ENCODE measurements at places on chromosomes 1 and 21. TPM values are rescaled to one million over a fixed set of nuclear protein-coding genes. Genes with fewer than 3 reads are reported as not detected.

OR14K1 gene
- polyA plus RNA-seq = not detected

G0S2 gene
- 15.8 TPM for polyA plus RNA-seq

JAM2 gene
- 9.7 TPM for polyA plus RNA-seq

THEM5 gene
- polyA plus RNA-seq = 0.46 TPM

HSPA6 gene
- 0.70 TPM for polyA plus RNA-seq

PCP4 gene
- 10.2 TPM for polyA plus RNA-seq

HSD3B1 gene
- 0.49 TPM for polyA plus RNA-seq

SH2D1B gene
- polyA plus RNA-seq = 0.27 TPM

MPL gene
- polyA plus RNA-seq = 0.42 TPM

ELK4 gene
- 12.7 TPM for polyA plus RNA-seq

RBP7 gene
- polyA plus RNA-seq = 18.8 TPM

SERPINC1 gene
- polyA plus RNA-seq = not detected

ATP6V1G3 gene
- polyA plus RNA-seq = 3.2 TPM

FAM72C gene
- 2.7 TPM for polyA plus RNA-seq

HSPB7 gene
- 3.0 TPM for polyA plus RNA-seq

TP53BP2 gene
- polyA plus RNA-seq = 55.1 TPM

FCRLA gene
- polyA plus RNA-seq = 0.24 TPM

LCE1D gene
- not detected for polyA plus RNA-seq

RNU1-1 gene
- not detected for polyA plus RNA-seq

FCAMR gene
- 9.5 TPM for polyA plus RNA-seq

SHISAL2A gene
- polyA plus RNA-seq = 1.6 TPM

RAVER2 gene
- 30.5 TPM for polyA plus RNA-seq

MROH7 gene
- polyA plus RNA-seq = 16.0 TPM

ARHGEF11 gene
- polyA plus RNA-seq = 41.5 TPM

TMEM82 gene
- polyA plus RNA-seq = 5.2 TPM

IL24 gene
- polyA plus RNA-seq = 0.36 TPM

KCNK1 gene
- polyA plus RNA-seq = 6.5 TPM

GJA8 gene
- 0.46 TPM for polyA plus RNA-seq

OR2T33 gene
- polyA plus RNA-seq = not detected

IARS2 gene
- polyA plus RNA-seq = 90.1 TPM

KIF14 gene
- 6.0 TPM for polyA plus RNA-seq

CAPN9 gene
- polyA plus RNA-seq = 1.9 TPM

ALX3 gene
- not detected for polyA plus RNA-seq

CD5L gene
- not detected for polyA plus RNA-seq

DDAH1 gene
- 107 TPM for polyA plus RNA-seq

MTR gene
- polyA plus RNA-seq = 47.1 TPM

VCAM1 gene
- polyA plus RNA-seq = 29.0 TPM

GPR153 gene
- 7.0 TPM for polyA plus RNA-seq

OR2C3 gene
- 0.90 TPM for polyA plus RNA-seq

DNALI1 gene
- 80.4 TPM for polyA plus RNA-seq

S100A7 gene
- polyA plus RNA-seq = not detected

TFF1 gene
- not detected for polyA plus RNA-seq

RBM11 gene
- polyA plus RNA-seq = 2.9 TPM

All from renal pelvis (tissue), 12 donors.